Heart left ventricle (tissue), 16 donors: ENCODE measurements at places on chromosomes 11 and 22.

DNA sequence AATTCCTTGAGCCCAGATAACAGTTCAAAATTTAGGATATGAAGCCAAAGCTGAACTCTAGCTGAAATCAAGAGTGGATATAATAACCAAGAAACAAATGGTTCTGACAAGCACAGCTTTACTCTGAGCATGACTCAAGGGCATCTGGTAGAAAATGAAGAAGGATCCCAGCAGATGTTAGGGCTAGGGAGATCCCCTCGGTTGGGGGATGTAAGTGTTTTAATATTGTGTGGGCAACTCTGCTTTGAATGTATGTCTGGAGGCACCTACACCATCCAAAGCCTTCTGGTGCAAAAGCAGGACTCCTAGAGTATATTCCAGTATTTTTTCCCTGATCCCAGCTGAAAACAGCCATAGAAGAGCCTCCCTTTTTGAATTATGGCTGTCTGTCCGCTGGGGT lies 61.7 kb downstream of the FLI1 start:
- no peak for DNase-seq

DNA sequence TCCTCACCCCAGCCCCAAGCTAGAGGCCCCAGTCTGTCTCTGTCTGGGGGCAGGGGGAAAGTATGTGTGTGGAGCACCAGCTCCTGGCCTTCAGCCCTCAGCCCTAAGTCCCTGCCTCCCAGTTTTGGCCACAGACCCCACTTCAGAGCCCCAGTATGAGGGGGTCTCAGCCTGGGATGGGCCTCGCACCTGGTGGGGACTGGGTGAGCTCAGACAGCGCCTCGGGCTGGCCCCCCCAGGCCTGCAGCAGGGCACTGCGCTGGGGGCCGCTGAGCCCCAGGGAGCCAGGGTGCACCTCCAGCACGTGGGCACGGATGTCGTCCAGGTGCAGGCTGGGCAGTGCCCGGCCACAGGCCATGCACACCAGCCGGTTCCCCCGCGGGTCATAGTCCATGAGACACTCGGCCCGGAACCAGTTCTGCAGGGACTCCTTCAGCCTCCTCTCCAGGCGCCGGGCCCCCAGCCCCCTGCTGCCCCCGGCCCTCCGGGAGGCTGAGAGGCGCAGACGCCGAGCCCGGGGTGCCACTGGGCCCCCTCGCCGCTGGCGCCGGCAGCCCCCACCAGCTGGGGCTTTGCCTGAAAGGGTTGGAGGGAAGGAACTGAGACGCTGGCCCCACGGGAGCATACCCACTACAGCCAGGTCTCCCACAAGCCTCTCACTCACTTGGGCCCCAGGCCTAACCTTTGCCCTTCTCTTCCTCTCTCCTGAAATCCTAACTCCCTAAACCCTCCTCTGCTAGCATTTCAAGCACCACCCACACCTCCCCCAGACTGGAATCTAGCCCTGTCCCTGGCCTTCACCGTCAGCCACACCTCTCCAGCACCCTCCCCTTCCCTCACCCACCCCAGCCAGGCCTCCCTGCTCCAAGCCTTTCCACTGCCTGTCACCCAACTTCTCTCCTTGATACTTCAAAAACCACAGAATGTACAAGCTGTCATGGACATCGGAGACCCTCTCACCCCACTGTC lies 3.6 kb downstream of the ZFTA start:
- no peak for DNase-seq

DNA sequence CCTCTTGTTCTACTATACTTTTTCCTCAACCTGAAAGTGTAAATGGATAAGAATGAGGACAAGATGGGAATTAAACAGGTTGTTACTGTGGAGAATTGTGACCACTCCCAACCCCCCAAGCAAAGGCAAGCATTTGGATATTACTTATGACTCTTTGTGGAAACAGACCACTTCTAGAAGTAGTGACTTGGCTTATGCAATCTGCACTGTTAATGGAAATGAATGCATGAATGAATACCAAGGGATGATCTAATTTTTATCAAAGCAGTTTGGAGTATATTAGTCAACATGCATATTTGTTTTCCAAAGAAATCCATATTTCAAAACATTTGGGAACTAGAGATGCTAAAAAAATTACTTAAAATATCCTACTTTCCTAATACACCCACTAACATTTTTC lies 35.3 kb downstream of the AMOTL1 start:
- no peak for DNase-seq

DNA sequence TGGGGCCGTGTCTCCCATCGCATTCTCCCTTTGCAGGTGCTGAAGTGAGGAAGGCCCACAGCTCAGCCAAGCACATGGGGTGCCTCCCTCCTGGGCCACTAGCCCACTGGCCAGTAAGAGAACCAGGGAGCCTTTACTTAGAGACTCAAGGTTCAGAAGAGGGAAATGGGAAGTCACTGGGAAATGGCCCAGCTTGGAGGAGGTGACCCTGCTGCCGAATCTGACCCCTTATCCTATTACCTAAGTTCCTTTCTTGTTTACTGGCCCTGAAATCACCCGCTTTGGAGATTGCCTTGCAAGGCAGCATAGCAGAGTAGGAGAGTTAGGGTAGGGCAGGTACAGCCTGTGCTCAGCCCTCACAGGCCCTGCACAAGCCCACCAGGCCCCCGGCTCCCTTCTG lies 24.4 kb downstream of the UPB1 start:
- no peak for DNase-seq

- DNase-seq: no peak
These were observed 87.8 kb downstream of the CWC15 start for GRCh38 chr11:94885581-94885980.

DNA sequence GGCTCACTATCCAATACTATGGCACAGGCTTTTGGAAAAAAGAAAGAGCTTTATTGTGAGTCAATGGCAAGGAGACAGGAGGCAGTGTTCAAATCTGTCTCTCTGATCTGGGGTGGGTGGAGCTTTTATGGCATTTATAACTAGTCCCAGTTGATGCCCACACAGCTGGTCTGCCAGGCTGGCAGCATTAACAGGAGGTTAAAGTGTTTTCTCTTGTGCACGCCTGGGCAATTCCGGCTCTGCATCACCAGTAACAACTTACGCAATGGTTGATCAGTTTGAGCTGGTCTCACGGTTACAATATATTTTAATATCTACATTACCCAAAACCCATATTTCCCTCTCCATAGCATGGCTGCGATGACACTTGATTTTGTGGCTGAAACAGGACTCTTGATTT lies 15.1 kb upstream of the SMIM38 start:
- DNase-seq: no peak

GRCh38 chr22:28984482-28985158 lies 77.0 kb downstream of the C22orf31 start:
- no peak for DNase-seq

DNA sequence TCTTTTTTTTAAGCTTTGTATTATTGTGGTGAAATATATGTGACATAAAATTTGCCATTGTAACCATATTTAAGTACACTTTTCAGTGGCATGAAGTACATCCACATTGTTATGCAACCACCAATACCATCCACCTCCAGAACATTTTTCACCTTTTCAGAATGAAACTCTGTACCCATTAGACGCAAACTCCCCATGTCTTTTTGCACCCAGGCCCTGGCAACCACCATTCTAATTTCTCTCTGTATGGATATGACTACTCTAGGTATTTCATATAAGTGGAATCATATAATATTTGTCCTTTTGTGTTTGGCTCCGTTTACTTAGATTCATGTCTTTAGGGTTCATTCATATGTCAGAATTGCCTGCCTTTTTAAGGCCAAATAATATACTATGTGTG lies 182.8 kb upstream of the TBCEL start:
- DNase-seq: no peak

DNA sequence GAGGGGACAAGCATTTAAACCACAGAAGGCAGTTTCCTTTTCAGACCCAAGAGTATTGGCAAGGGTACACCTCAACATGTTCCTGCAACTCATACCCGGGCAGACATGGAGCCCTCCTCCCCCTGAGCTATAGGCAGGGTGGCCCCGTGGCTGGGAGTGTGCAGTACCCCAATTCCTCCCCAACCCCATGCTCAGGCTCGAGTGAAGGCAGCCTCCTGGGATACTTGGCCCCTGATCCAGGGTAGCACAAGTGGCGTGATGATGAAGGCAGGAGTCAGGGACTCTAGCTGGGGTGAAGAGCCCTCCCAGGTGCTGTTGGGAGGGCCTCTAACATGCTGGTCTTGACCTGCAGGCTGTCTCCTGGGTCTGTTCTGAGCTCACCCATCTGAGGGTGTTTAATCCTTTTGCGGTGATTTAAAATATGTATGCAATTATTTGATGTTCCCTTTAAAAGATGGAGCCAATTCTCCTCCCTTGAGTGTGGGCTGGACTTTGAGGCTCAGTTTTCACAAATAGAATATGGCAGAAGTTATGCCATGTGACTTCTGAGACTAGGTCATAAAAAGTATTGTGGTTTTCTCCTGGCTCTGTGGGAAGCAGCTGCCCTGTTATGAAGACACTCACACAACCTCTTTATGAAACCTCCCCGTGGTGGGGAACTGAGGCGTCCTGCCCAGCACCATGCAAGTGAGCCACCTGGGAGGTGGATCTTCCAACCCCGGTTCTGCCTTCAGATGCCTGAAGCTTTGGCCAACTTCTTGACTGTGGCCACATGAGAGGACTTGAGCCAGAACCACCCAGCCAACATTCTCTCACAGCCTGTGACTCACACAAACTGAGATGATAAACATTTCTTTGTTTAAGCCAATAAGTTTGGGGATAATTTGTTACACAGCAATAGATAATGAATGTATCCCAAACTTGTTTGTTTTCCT lies 54.7 kb upstream of the NECTIN1 start:
- DNase-seq: peak; percentile 13

DNA sequence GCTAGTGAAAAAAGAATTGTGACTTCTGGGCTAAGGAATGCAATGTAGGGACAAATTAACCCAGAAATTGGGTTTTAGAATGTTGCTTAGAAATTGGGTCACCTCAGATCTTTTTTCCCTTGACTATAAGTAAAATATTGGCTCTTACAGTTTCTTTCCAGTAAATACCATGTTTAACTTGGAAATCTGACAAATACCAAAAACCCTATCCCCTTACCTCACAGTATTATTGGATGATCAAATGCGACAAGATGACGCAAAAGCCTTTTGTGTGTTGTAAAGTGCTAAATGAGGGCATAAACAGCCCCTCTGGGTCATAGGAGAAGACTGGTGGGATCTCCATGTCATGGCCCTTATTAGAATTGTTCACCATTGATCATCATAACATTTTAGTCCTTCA lies 6.1 kb upstream of the UPB1 start:
- DNase-seq: no peak

GRCh38 chr11:44651535-44652155 lies 75.1 kb upstream of the TSPAN18 start:
- DNase-seq: no peak
